ENCODE measurements at places on chromosomes 1 and 21.
A peak's percentile ranks its signal among the peaks of the same experiment; 100 is the strongest.

DNA sequence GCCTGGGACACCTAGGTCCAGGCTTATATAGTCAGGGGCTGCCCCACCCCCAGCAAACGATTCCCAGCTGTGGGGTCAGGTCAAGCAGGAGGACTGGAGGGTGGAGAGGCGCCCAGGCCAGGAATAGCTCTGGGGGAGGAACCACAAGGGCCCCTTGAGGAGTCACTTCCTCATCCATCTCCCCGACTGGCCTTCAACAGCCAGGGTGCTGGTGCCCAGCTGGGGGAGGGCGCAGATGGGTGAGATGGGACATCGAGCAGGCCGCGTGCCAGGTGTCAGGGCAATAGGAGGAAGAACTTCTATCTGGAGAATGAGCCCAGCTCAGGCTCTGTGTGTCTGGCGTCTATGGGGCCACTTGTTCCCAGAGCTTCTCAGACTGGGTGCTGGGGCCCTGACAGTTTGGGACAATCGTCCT is 208 bp upstream of the MYBPH start:
- H3K27me3 ChIP-seq: no peaks in the 10 kb centered on the region
- H3K4me1 ChIP-seq: peaks cover 8% of the 10 kb centered on the region
- no peak for DNase-seq

GRCh38 chr1:226951286-226952117 is 11.4 kb downstream of the COQ8A start:
- H3K4me3 ChIP-seq: no peak overlapping the region
- H3K4me1 ChIP-seq: peaks cover 13% of the 10 kb centered on the region
- DNase-seq: no peak
- H3K36me3 ChIP-seq: no peaks in the 10 kb centered on the region
- H3K27ac ChIP-seq: no peak overlapping the region

DNA sequence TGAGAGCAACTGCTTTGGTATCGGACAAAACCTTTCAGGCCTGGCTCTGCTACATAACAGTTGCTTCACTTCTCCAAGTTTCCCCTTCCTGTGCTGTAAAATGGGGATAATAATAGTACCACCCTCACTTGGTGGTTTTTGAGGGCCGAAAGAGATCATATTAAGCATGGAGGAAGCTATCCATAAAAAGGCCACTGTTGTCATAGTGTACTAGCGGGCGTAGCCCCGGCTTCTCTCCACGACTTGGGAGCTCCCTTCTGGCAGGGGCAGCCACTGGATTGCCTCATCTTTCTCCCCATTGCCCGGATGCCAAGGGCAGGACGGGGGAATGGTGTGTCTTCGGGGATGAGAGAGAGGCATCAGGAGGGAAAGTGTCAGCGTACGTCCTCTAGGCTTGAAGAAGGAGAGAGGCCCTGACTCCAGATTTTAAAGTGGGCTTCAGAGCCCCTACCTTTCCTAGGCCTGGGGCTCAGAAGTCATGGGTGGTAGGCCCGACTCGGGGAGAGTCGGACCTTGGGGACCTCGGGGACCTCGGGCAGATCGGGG is 548 bp upstream of the MFSD2A start:
- H3K4me3 ChIP-seq: peak overlapping the region; percentile 65
- H3K27me3 ChIP-seq: peaks cover 26% of the 10 kb centered on the region
- peaks cover 17% of the 10 kb centered on the region for H3K36me3 ChIP-seq

DNA sequence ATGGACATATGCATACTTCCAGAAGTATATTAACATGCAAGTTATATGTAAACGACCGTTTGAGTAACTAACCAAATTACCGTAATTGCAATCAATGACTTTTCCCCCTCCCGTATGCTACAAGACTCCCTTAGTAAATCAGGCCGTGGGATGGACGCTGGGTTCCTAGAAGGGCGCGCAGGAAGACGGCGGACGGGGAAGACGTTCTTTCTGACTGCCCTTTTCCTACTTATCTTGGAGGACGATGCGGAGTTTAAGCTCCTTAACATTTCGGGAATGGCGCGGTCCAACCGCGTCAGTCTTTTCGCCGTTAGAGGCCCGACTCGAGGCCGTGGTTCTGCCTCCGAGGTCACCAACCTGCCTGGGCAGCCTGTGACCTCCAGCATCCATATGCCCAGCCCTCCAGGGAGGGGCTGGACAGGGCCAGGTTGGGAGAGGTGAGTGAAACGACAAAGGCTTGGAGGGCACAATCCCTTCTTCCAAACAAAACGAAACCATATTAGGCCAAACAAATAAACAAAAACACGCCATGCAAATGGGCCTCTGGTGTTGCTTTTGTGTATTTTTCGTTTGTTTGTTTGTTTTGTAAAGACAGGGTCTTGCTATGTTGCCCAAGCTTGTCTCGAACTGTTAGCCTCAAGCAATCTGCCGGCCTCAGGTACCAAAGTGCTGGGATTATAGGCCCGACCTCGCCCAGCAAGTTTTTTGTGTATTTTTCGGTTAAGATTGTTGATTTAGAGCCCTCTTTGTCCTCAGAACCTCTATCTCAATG is 873 bp upstream of the PI4KB start:
- no peaks in the 10 kb centered on the region for H3K36me3 ChIP-seq
- no peak for DNase-seq
- H3K4me3 ChIP-seq: peak overlapping the region; percentile 65
- no peaks in the 10 kb centered on the region for H3K27me3 ChIP-seq
- H3K4me1 ChIP-seq: peaks cover 43% of the 10 kb centered on the region

DNA sequence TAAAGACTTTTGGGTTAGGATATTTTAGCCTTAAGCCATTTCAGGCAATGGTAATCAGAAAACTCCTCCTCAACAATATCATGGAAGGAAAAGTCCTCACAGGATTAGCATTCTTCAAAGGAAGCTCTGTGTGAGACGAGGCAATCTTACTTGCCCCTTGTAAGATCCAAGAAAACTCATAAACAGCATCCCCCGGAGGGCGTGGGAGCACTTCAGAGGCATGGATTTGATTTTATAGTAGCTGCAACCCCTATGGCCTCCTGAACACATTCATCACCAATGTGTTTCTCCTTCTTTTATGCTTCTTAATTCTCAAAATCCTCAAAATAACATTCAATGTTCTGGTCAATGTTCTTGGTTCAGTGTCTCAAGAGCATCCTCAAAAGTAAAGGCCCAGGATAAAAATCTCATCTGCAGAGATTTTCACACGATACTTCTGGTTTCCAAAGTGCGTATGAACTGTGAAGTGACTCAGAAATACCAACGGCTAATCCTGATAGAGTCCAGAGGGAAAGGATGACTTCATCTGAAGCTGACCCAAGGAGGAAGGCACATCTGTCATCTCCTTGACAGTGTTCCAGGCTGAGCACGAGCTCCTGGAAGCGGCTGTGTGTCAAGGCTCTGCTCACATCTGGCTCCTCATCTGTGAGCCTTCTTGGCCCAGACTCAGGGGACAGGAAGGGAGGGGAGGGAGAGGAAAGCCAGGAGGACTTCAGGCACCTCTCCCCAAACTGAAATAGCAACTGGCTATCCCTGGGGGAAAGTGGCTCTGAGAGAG is 49.3 kb upstream of the PSEN2 start:
- H3K4me1 ChIP-seq: peaks cover 4% of the 10 kb centered on the region
- no peak overlapping the region for H3K4me3 ChIP-seq
- H3K36me3 ChIP-seq: no peaks in the 10 kb centered on the region
- no peaks in the 10 kb centered on the region for H3K27me3 ChIP-seq

GRCh38 chr21:43605320-43606215 is 53.7 kb downstream of the HSF2BP start:
- no peak for DNase-seq
- no peaks in the 10 kb centered on the region for H3K27me3 ChIP-seq
- H3K27ac ChIP-seq: no peak overlapping the region
- no peak overlapping the region for H3K4me3 ChIP-seq
- H3K4me1 ChIP-seq: peaks cover 8% of the 10 kb centered on the region

DNA sequence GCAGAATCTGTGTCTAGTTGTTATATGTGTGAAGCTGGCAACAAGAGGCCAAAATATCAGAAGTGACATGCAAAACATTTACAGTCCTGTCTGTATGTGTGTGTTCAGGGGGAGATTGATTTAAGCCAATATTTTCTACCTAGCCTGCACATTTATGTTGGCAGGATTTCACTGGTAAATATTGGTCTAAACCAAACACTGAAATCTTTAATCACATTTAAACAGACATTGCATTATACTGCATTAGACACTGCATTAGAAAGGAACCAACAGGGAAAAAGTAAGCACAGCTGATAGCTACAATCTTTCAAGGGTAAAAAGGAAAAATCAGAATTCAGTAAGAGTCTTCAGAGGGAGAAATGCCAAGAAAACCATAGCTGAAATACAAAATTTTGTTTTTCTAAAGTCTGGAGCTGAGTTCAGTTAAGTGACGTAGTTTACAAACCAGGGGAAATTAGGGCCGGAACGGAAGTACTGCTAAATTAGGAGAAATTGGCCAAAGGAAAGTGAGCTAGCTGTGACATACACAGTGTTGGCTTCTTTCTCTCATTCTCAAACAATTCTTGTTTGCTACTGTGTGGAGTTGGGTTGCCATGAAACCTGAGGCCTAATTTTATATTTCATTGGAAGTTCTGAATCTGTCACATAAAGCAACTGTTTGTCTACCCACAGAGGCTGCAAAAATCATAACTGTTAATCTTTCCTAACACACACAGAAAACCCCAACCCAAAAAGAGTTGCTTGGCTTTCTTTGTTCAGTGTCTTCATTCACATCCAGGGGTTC is 217.3 kb upstream of the SGIP1 start:
- H3K27me3 ChIP-seq: no peaks in the 10 kb centered on the region
- peak overlapping the region; percentile 46 for H3K27ac ChIP-seq
- H3K4me1 ChIP-seq: peaks cover 3% of the 10 kb centered on the region

- peaks cover 3% of the 10 kb centered on the region for H3K36me3 ChIP-seq
- H3K4me1 ChIP-seq: peaks cover 27% of the 10 kb centered on the region
- no peaks in the 10 kb centered on the region for H3K27me3 ChIP-seq
- H3K27ac ChIP-seq: peak overlapping the region; percentile 91
- H3K4me3 ChIP-seq: peak overlapping the region; percentile 34
- no peak for DNase-seq
Observed at GRCh38 chr1:235972311-235972689, 92.6 kb downstream of the NID1 start.

GRCh38 chr1:70907563-70908310 is 139.9 kb downstream of the PTGER3 start:
- H3K4me3 ChIP-seq: no peak overlapping the region
- no peaks in the 10 kb centered on the region for H3K27me3 ChIP-seq
- no peaks in the 10 kb centered on the region for H3K36me3 ChIP-seq
- no peak for DNase-seq

GRCh38 chr1:112209493-112209892 is 186.5 kb upstream of the CTTNBP2NL start:
- H3K27me3 ChIP-seq: no peaks in the 10 kb centered on the region
- no peak overlapping the region for H3K4me3 ChIP-seq
- no peak overlapping the region for H3K27ac ChIP-seq
- H3K4me1 ChIP-seq: no peaks in the 10 kb centered on the region
- H3K36me3 ChIP-seq: no peaks in the 10 kb centered on the region

GRCh38 chr1:172398970-172399755 is 21.3 kb upstream of the C1orf105 start:
- peak overlapping the region; percentile 48 for H3K27ac ChIP-seq
- H3K27me3 ChIP-seq: no peaks in the 10 kb centered on the region
- DNase-seq: peak; percentile 48

DNA sequence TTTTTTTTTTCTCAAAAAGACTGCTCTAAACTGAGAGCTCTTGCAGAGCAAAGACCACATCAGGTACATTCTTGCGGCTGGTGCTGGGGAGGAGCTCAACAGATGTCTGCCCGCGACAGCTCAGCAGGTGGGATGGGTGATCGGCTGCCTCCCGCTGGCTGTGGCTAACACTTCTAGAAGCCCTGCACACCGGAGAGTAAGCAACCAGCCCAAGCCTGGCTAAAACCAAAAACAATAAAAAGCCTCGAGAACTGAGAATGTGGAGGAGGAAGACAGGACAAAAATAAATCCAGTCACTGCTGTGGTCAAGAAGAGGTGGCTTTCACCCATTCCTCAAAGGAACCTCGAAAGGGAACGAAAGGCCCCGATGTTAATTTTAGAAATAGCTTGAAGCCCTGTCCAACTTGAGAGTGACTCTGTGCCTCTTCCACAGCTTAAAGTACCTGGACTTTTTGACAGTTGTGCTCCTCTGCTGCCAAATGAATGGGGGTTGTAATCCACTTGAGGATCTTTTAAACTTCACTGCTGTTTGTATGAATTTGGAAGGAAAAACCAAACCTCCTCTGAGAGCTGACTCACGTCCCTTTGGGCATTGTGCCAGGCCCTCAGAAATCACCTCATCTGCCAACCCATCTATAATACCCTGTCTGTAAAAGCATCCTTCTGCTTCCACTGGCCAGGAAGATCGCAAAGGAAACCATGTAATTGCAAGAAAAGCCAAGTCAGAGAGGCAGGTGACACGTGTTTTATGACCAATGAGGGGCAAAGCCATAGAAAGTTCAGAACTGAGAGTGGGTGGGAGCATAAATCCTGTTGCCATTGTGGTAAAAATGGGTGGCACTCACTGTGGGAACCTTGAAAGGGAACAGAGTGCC is 78.6 kb downstream of the KCNN3 start:
- no peak for DNase-seq
- peaks cover 19% of the 10 kb centered on the region for H3K27me3 ChIP-seq
- H3K4me1 ChIP-seq: no peaks in the 10 kb centered on the region
- no peaks in the 10 kb centered on the region for H3K36me3 ChIP-seq

DNA sequence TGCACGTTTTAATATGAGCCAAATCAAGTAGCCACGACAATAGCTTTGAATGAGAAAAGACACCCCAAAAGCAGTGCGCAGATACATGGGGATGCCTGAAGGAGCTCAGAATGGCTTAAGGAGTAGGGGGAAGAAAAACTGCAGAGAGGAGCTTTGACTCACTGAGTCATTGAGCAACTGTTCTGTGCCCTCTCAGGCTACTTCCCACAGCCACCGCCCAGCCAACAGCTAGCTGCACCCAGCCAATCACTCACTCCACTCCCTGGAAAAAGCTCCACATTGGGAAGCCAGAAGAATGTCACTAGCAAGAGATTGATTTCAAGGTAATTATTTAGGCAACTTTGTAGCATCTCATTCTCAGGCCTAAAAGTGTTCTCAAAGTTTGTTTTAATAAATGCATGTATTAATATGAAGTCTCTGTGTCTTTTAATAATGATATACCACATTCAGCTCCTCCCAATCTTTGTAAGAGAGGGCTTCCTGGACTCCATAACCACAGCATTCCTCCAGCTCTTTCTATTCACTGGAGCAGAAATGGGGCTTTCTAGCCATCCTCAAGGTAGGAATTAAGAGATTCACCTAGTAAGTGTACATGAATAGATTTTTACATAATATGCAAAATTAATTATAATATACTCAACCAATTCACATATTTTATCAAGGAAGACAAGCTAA is 16.8 kb downstream of the DUSP10 start:
- peak; percentile 84 for DNase-seq
- H3K36me3 ChIP-seq: no peaks in the 10 kb centered on the region
- H3K27ac ChIP-seq: peak overlapping the region; percentile 75
- H3K4me3 ChIP-seq: no peak overlapping the region

- no peak for DNase-seq
- H3K4me3 ChIP-seq: no peak overlapping the region
- no peaks in the 10 kb centered on the region for H3K36me3 ChIP-seq
- H3K27me3 ChIP-seq: no peaks in the 10 kb centered on the region
- no peak overlapping the region for H3K27ac ChIP-seq
Observed at GRCh38 chr1:57686306-57686705, 262.4 kb upstream of the DAB1 start.

DNA sequence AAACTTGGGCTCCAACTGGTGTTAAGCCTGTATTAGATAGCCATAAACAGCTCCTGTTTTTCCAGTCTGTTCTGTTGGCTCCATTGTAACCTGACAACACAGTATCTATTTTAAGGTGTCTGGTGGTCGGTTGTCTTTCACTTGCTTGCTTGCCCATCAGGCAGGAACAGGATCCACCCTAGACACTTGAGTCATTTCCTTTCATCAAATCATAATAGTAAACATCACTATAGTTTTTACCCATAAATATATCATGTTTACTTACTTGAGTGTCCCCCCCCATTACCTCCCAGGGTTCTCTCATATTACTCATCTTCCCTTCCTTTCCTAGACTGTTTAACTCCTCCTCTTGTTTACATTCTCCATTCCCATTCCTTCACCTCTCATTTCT is 2.9 kb downstream of the DDI2 start:
- no peak for DNase-seq
- peak overlapping the region; percentile 92 for H3K4me3 ChIP-seq
- H3K27ac ChIP-seq: peak overlapping the region; percentile 98
- no peaks in the 10 kb centered on the region for H3K36me3 ChIP-seq

Data from left lung (tissue), 14 donors.